HT1080 (cell line): ENCODE measurements at places on chromosomes 2 and 18. TPM values are rescaled to one million over a fixed set of nuclear protein-coding genes. Genes with fewer than 3 reads are reported as not detected.

DNA sequence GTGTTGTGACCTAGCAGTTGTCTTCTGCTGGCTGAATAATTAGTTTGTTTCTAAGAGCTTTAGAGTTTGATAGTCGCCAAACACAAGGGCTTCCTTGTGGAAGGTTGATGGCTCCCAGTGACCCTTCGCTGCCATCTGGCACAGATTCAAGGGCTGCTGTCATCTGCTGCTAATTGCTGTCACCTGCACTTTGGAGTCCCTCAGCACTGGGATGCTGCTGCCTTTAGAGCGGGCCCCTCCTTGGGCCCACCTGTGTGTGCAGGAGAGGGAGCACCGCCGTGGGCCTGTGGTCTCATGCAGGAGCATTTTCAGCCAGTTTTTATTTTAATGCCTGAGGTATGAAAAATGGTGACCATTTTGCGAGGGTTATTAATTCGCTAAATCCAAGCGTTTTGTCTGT lies 154.0 kb upstream of the NFATC1 start:
- no peak for DNase-seq

DNA sequence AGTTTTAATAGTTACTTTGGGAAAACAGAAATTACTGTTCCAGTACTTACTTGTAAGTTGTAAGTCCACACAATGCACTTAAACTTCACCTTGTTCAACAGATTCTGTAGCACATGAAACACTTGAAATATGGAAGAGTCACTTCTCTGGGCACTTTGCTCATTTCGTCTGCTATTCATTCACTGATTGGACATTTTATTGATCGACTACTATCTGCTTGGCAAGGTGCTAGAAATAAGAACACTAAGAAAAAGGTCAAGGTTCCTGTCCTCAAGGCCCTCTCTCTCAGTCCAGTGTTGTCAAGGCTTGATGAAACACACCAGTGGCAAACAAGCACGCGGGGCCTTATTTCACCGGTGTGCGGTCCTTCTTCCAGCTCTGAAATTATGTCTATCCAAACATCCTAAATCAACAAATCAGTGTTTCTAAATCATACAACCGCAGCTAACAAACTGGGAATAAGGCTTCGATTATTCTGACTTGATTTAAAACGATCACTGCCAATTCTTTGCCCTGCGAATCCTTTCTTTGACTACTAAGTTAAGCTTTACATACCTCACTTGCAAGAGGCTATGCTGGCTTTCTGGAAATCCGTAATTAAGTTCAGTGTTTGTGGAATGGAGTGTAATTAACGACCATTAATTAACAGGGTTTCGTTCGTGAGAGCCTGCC lies 780 bp upstream of the ITGAV start:
- DNase-seq: no peak

- DNase-seq: no peak
These were observed 641 bp upstream of the ITGA6 start for GRCh38 chr2:172426635-172427255.

GRCh38 chr2:85430752-85431569 lies 12.4 kb downstream of the SH2D6 start:
- no peak for DNase-seq

DNA sequence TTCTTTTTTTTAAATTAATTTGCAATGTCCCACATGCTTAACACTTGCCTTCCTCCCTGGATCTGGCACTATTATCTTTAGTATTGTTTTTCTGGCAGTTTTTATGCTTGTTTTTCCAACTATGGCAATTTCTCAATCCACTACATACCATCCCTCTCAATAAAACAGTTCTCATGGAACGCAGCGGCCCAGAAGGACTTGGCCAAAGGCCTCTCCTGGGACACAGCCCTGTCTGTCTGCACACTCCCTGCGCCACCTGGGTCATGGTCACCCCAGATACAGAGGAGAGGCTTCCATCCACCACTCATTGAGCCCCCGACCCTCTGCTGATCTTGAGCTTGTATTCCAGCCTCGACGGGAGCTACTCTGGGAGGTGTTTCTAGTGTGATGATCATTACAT lies 91.2 kb downstream of the TWIST2 start:
- DNase-seq: no peak

DNA sequence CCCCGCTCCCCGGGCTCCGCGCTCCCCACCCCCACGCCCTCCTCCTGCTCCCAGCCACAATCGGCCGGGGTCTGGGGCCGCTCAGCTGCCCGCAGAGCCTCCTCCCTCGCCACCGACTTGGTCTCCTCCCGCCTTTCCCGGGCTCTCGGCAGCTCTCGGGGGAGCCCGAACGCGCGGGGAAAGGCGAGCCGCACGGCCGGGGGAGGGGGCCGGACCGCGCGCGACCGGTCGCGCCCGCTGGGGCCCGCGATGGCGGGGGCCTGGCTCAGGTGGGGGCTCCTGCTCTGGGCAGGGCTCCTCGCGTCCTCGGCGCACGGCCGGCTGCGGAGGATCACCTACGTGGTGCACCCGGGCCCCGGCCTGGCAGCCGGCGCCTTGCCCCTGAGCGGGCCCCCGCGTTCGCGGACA lies 327 bp downstream of the LTBP1 start:
- no peak for DNase-seq

DNA sequence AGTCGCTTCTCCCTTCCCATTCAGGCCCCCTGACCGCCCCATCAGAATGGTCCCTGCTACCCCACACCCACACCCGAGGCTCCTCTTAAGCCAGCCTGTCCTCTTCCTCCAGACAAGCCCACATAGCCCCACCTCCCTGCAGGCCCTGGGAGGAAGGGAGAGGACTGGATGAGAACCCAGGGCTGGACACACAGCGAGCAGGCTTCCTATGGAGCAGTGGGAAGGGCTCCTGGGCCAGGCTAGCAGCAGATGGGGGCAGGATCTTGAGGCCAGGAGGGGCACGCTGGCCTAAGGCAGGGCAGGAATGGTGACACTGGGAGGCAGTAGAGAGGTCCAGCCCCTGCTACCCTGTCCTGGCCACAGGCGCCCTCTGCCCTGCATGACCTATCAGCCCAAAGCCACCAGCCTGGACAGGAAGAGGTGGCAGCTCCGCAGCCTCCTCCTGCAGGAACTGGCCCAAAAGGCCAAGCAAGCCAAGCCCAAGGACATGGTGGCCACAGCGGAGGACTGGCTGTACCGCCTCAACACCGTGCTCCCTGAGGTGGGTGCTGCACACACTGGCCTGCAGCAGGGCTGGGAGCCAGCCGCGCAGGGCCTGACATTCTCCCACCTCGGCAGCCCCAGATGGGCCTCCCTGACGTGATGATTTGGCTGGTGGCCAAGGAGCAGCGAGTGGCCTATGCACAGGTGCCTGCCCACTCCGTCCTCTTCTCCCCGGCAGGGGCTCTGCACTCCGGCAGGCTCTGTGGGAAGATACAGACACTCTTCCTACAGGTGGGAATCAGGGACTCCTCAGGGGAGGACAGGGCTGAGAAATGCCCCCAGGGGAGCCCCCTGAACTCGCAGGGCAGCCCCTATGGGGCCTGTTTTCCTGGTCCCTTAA lies 43.3 kb downstream of the FER1L5 start:
- no peak for DNase-seq

- DNase-seq: no peak
These were observed 122.6 kb downstream of the METTL4 start for GRCh38 chr18:2448565-2449151.

Gene SFT2D3
- total RNA-seq: 3.6 and 4.7 TPM in 2 replicates

Gene TACR1
- not detected in 2 replicates for total RNA-seq
